SJSA1 (cell line): ENCODE measurements at places on chromosomes 3 and 15.

- no peaks in the 10 kb centered on the region for H3K36me3 ChIP-seq
These were observed 20.7 kb downstream of the TNK2 start for GRCh38 chr3:195887670-195888069.

- no peak overlapping the region for H3K4me3 ChIP-seq
- no peaks in the 10 kb centered on the region for H3K36me3 ChIP-seq
- no peaks in the 10 kb centered on the region for H3K27me3 ChIP-seq
- H3K4me1 ChIP-seq = peaks cover 4% of the 10 kb centered on the region
- DNase-seq = peak; percentile 15
These were observed 197.4 kb downstream of the ISL2 start for GRCh38 chr15:76533995-76534394.

GRCh38 chr3:197352382-197352781 lies 54.0 kb upstream of the DLG1 start:
- no peaks in the 10 kb centered on the region for H3K36me3 ChIP-seq
- no peak for DNase-seq
- H3K27ac ChIP-seq = no peak overlapping the region
- no peak overlapping the region for H3K4me3 ChIP-seq

GRCh38 chr15:50298340-50298739 lies 32.8 kb upstream of the HDC start:
- peaks cover 52% of the 10 kb centered on the region for H3K36me3 ChIP-seq
- H3K27ac ChIP-seq = no peak overlapping the region
- no peak for DNase-seq
- H3K4me3 ChIP-seq = no peak overlapping the region
- no peaks in the 10 kb centered on the region for H3K27me3 ChIP-seq

DNA sequence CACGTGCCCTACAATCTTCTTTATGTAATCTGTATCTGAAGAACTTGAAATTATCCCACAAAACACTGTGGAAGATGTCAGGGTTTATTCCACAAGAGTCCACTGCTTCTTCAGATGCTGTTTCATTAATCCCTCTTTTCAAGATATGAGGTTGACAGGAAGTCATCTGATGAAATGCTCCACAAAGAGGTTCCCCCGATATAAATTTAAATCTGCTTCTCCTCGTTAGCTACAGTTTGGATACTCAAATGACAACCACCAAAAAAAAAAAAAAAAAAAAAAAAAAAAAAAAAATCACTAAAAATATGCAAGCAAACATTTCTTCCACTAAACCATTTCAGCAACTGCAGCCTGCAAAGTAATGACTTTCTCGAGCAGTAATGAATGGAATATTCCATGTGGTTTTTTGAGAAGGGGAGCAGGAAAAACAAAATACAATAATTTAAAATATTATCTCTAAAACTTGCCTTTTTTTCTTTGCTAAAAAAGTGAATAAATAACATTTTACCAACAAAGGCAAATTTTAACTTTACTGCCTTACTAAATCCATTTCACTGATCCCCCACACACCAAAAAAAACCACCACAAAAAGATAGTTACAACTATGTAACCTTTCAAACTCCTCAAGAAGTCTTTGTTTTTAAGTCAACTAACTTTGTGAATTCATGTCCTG lies 37.8 kb downstream of the DLG1 start:
- no peak overlapping the region for H3K4me3 ChIP-seq
- no peak for DNase-seq
- peaks cover 10% of the 10 kb centered on the region for H3K4me1 ChIP-seq
- no peak overlapping the region for H3K27ac ChIP-seq
- no peaks in the 10 kb centered on the region for H3K27me3 ChIP-seq
